ENCODE measurements at places on chromosomes 5 and 9.

GRCh38 chr5:93578813-93579691, 2.0 kb downstream of the NR2F1-AS1 start:
- DNase-seq: no peak

DNA sequence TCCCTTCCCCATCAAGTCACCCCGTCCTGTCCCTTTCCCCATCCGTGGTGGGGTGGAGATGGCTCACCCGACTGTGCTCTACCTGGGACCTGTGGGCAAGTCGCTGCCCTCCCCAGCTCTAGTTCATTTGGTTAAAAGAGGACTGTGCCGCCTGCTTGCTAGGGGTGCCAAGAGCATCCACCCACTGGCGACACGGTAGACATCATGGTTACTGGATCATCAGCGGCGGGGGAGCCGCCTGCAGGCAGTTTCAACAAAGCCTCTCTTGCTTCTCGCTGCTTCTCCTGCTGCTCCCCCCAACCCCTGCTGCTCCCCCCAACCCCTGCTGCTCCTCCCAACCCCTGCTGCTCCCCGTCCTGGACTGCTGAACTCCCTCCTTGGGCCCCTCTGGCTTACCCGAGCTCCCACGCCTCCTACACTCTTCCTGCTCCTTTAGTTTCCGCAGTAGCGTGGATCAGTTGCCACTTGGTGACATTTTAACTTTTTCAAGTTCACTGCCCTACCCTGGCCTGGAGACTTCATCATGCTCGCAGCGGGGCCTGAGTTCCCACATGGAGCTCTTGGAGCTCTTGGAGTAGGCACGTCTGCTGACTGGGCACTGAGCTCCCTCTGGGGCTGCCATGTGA, 22.0 kb upstream of the SCGB3A1 start:
- DNase-seq: no peak

- no peak for DNase-seq
Observed at GRCh38 chr5:41763081-41763480, 107.1 kb downstream of the OXCT1 start.

DNA sequence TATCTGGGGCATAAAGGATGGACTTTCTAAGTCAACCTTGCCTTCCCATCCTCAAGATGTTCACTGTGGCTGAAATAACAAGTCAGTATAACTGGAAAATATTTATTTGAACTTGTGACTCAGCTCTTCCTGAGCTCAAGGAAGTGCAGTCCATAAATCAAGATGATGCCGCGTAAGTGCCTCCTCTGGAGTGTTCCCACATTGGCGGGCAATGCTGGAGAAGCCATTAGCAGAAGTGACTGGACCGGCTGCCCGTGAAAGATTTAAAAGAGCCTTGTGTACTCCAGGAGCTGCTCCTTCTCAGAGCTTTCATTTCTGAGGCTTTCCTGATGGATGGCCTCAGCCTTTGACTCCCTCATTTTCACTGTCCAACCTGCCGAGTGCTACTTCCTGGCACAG, 17.4 kb downstream of the TMOD1 start:
- no peak for DNase-seq

GRCh38 chr5:124921694-124922093, 175.3 kb upstream of the ZNF608 start:
- no peak for DNase-seq

DNA sequence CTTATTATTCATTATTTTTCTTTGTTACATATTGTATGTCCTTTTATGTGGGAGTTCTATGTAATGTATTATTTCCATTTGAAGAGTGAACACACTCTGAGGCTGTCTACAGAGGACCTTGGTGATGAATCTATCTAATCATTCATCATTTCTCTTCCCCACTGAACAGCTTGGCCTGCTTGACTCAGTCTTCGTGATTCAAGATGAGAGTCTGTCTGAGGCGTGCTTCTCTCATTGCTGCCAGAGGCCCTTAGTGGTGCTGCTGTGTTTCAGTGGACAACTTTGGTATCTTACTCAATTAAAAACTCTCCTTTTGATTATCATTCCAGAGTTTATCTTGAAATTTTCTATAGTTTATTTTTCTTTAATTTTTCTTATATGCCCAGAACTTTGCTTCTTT, 318.1 kb upstream of the DAB2 start:
- no peak for DNase-seq

DNA sequence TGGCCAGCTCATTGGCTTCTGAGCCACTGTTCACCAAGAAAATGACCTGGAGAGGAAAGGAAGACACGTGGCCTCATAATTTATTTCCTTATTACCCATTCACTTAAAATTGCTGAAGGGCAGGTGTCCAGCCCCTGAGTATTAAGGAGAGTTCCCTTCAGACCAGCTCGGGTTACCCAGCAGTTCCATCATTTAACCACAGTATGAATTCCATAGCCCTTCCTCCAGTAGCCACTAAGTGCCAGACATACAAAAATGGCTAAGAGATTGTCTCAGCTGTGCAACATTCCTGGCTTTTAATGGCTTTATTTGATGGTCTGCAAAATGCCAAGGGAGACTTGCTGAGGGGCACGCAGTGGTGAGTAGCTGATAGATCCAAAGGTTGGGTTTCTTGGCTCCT, 12.5 kb downstream of the AGXT2 start:
- DNase-seq: no peak

GRCh38 chr5:110338341-110339083, 388.0 kb downstream of the TMEM232 start:
- DNase-seq: no peak

- DNase-seq: no peak
Observed at GRCh38 chr9:2018162-2018643, 3.1 kb downstream of the SMARCA2 start.

DNA sequence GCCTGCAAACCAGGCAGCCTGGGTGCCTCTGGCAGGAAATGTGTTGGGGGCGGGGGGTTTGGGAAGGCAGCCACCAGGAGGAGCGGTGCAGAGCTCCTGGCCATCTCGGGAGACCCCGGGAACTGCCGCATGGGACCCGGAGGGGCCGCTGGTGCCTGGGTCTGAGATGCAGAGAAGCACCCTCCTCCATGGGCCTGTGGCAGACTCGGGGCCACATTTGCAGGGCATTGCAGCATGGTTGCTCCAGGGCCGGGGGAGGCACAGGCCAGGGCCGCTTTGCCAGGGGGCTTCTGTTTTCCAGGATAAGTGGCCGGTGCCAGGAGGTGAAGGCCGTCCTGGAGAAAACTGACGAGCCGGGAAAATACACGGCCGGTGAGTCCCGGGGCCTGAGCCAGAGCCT, 1.7 kb downstream of the LCN1 start:
- no peak for DNase-seq

Data from activated T-cell treated with anti-CD3 and anti-CD28 coated beads for 4 hours (primary cell).